Stimulated activated naive CD4-positive, alpha-beta T cell (primary cell): ENCODE measurements at places on chromosomes 3 and 15.

- no peak for DNase-seq
Measured at GRCh38 chr15:45583731-45584639, 3.2 kb upstream of the BLOC1S6 start.

DNA sequence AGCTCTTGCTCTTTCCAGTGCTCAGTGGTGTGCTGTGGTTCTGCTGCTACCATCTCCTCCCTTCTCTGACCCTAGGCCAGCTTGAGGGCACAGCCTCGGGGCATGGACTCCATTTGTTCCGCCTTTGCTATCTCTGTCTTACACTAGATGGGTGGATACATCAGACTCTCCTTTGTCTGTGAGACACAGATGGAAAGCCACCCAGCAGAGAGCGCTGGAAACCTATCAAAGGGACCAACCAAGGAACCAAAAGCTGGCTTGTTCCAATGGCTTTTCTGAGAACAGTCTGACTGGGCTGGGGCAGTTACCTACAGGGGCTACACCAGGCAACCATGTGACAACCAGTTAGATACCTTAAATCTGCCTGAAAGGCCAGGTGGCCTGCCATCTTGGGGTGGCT lies 63.8 kb downstream of the NPTN start:
- DNase-seq = no peak

GRCh38 chr15:99138491-99138982 lies 33.7 kb downstream of the SYNM start:
- no peak for DNase-seq

DNA sequence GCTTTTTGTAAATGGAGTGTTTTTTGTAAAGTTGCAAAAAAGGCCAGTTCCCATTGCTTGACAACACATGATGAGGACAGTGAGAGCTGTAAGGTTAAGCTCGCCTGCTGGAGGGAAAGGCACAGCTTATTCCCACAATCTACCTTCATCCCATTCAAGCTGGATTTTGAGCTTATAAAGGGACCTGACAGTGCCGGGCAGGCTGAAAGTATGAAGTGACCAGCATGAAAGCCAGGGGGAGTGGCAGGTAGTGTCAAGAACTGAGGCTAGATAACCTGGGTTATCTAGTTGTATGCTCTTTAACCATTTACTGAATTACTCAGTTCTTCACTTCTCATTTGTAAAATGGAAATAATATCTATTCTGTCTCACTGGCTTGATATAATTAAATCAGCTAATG lies 52.3 kb upstream of the KPNA4 start:
- no peak for DNase-seq

- no peak for DNase-seq
Measured at GRCh38 chr3:14423963-14424362, 21.6 kb downstream of the SLC6A6 start.

- DNase-seq = no peak
Measured at GRCh38 chr3:170117134-170117533, 64.4 kb downstream of the PHC3 start.
